ENCODE measurements at places on chromosomes 16 and 17.

DNA sequence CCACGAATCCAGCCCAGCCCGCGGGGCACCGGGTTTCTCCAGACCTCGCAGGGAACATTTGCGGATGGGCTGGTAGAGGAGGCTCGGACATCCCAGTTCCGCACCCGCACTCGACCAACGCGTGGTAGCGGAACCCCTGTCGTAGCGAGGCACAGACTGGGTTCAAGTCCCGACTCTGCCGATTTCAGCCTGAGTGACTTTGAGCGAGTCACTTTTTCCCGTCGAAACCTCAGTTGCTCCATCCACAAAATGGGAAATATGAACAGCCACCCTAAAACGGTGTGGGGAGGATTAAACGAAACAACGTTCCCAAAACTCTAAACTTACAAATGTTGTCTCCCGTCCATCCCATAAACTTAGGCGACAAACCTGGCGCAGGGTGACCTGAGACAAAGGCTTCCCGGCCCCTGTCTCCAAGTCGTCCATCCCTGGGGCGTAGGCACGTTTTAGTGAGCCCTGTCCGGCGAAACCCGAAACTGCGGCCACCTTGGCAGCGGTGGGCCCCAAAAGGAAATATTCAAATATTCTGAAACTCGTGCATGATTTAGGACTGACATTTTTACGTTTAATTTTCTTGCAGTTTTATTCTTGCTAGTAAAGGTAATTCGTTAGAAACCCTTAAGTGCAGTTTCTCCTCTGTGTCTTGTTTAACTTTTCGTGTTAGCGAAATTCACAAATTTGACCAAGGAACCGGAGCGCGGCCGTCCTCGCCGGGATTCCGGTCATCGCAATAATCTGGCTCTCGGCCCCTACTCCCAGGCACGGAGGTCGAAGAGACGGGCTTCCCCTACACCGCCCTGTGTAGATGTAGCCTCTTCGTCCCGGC, 1.9 kb upstream of the MLLT6 start:
- no peak for DNase-seq

DNA sequence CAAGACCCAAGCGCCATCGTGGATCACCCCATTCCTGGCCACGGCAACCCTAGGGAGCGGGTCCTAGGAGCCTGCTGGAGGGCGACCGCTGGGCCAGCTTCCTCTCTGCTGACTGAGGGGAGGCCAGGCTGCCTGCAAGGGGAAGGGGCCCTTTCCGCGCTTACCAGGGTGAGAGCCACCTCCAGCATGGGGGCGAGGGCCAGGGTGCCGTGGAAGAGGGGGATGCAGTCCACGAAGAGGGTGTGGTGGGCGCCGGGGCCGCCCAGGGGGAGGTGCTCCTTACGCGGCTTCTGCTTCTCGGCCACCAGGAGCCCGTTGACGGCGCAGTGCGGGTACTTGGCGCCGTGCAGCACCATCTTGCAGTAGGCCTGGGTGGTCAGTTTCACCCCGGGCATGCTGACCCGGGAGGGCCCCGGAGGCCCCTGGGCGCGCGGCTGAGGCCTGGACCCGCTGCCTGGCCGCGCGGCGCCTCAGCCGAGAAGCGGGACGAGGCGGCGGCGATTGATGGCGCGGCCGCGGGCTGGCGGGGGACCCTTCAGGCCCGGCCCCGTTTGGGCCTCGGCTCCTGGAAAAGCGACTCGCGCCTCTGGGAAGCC, 345 bp downstream of the EMC8 start:
- DNase-seq = no peak

DNA sequence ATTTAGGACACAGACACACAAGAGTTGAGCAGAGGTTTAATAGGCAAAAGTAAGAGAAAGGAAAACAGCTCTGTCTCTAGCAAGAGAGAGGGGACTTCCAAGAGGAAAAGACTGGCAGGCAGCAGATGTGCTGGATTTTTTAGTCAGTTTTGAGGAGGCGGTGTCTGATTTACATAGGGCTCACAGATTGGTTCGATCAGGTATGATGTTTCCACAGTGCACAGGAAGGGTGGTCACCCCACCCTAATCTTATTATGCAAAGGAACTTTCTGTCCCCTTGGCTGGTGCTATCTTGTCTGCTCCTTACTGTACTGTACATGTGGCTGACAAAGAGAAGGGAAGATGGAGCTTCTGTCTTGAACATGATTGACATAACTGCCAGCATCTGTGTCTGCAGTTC, 25.3 kb downstream of the BFAR start:
- no peak for DNase-seq

- no peak for DNase-seq
Observed at GRCh38 chr17:17528696-17529652, 32.8 kb upstream of the RASD1 start.

DNA sequence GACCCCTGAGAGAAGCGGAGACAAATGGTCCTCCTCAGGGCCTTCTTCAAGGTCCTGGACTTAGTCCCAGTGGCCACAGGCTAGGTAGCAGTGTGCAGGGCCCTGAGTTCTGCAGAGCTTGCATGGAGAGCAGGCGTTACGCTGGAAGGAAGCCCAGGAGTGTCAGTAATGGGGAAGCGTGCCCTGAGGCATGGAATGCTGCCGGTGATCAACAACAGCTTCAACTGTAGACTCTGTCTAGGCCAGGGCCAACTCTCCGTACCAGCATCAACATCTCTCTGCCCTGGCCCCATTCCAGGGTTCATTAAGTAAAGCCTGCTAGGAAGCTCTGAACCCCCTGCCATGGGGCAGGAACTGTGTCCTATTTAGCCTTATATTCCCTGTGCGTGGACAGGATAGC, 568 bp upstream of the TNK1 start:
- peak; percentile 87 for DNase-seq

- DNase-seq = no peak
Observed at GRCh38 chr16:84724606-84725309, 25.0 kb downstream of the USP10 start.

DNA sequence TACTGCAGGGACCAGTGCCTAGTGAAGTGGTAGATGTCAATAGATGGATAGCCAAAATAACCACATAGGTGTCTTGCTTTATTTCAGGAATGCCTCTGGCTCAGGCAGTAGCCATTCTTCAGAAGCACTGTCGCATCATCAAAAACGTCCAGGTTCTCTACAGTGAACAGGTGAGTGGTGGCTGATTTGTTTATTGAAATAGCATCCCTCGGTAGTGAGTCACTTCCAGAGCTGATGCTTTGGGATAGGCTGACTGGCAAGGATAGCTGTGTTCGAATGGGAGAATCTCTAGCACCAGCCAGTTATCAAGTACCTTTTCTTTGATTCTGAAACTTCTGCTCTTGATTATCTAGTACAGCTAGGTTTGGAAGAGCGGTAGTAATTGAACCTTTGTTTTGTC, 10.3 kb downstream of the PHAF1 start:
- no peak for DNase-seq

- no peak for DNase-seq
Observed at GRCh38 chr17:19497624-19498023, 36.0 kb upstream of the SLC47A1 start.

GRCh38 chr17:48804936-48805411, 12.1 kb downstream of the TTLL6 start:
- DNase-seq = peak; percentile 47

GRCh38 chr17:78859051-78859450, 18.4 kb upstream of the USP36 start:
- DNase-seq = no peak

DNA sequence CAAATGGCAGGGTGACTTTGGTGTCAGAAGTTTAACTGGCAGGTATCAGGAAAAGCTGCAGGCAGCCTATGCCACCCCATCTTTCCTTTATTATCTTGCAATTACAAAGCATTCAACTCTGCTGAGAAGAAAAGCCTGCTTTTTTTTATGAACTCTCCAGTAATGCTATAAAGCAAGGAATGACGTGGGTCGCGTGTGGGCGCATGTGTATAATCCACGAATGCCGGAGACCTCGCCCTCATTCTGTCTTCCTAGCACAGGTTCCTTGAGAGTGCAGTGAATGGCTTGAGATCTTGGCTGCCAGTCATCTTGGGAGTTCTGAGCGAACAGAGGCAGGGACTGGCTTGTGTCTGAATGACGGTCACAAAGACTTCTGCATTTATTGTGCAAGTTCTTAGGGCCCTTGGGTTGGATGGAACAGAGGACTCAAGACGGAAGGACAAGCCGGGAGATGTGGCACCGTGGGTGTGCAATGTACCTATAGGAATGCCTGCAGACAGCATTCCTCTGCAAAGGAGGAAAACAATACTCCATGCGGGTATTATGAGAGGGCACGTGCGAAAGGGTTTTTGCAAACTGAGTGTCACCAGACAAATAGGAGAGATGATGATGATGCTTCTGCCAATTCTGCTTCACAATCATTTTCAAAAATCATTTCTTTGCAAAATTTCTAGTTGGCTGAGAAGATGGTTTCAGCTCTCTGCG, 96.1 kb upstream of the ELAC2 start:
- no peak for DNase-seq

GRCh38 chr16:81275064-81275532, 36.6 kb downstream of the BCO1 start:
- no peak for DNase-seq

- no peak for DNase-seq
Observed at GRCh38 chr17:51580869-51581268, 320.5 kb downstream of the UTP18 start.

DNA sequence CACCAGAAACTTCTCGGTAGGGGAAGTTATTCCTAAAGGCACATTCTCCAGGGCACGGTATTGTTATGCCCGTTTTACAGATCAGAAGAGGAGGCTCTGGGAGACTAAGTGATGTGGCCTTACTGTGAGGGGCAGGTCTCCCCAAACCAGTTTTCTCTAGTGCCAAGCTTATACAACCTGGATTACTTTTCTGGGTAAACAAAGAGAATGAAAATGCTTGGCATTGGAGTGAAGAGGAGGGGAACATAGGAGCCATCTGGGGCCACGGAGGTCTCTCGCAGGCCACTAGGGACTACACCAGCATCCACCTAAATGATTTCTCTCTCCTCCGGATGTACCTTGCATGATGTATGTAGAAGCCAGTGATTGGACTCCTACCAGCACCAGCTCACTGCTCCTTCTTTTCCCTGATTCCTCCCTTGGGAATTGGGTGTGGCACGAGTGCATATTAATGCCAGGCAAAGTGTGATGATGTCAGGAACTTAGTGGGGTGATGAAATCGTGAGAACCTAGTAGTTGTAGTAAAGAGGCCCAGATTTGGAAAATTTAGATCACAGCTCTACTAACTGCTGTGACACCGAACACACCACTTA, 674 bp downstream of the TOM1L1 start:
- peak; percentile 50 for DNase-seq

GRCh38 chr17:73952480-73953205, 250.8 kb upstream of the RPL38 start:
- DNase-seq = no peak

GRCh38 chr17:2179615-2180295, 123.8 kb downstream of the SMG6 start:
- peak; percentile 91 for DNase-seq

GRCh38 chr16:54055864-54056263, 230.7 kb downstream of the IRX3 start:
- no peak for DNase-seq

DNA sequence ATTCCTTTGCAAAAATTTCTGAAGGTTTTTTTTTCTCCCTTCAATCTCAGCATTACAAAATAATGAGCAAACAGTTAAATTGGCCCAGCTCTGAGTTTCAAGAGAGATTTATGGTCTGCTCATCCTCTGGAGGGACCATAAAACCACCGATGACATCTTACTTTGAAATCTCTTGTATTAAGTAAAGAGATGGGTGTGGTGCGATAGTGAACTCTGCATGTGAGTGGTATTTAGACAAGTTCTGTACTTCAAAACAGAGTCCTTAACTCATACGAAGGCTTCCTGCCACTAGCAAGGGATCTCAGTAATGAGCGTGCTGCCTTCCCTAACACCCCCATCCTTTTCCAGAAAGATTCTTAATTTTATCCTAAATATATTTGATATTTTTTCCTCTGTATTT, 2.1 kb downstream of the FAM20A start:
- DNase-seq = no peak

GRCh38 chr17:75893305-75894048, 3.3 kb downstream of the TRIM65 start:
- DNase-seq = no peak

DNA sequence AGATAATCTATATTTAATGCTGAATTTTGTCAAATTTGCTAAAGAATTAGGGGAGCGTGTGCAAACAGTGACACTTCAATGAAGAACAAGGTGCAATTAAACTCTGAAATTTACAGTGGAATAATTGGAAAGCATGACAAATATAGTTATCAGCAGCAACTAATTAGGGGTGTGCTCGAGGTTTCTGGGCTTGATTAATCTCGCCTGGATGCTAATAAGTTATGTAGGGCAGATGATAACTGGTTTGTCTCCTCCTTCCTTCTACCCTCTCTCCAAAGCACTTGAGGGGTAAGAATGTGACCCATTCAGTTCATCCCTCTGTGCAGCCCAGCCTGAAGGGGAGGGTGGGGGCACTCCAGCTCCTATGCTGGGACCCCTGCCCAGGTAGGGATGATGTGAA, 21.9 kb downstream of the MRM1 start:
- DNase-seq = no peak

DNA sequence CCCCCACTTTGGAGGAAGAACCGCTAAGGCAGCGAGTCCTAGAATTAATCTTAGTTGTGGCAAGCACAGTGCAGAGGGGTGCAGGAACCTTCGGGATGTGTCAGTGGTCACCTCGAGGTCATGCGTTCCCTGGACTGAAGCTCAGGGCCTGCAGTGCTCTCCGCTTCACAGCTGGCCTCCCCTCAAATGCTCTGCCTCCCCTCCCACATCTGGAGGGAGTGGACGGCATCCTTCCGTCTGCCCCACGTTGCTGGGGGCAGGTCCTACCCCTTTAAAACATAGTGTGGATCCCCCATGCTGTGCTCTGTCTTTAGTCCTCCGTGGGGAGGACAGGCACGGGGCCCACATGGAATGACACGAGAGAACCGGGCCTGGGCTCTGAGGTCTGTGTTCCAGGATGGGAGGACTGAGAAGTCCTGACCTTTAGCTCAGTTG, 99.5 kb upstream of the CDC42EP4 start:
- DNase-seq = no peak

DNA sequence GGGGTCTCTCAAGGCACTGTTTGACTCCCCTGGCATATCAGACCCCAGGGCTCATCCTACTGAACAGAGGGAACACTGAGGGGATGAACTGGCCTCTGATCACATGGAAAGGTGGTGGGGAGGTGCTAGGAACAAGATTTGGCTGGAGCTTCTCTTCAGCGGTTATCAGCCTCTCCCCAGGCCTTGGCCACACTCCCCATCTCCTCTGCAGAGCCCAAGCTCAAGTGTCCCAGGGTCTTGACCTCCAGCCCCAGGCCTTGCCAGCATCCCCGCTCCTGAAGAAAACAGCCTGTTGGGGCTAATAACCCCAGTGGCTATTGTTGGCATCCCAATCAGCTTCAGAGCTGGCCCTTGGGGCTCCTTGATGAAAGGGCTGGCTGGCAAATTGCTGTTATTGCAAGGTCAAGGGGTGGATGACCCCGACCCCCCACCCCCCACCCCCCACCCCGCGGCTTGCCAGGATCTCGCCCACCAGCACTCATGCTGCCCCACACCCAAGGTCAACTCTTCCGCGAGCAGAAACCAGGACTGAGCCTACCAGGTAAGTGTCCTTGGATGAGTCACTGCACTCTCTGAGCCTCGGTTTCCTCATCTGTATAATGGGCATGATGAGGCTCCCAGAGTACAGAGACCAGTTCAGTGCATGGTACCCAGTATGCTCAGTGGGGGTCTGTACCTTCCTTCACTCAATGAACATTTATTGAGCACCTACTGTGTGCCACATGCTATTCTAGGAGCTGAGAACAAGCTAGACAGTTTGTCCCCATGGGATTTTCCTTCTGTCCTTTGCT, 18.8 kb upstream of the FAM83G start:
- no peak for DNase-seq

All from NCI-H1105 treated with DMSO at 0.1 percent for 48 hours (cell line).